CD4-positive, alpha-beta T cell treated with Interleukin-4 for 1 hour (primary cell): ENCODE measurements at places on chromosomes 7 and 10.

DNA sequence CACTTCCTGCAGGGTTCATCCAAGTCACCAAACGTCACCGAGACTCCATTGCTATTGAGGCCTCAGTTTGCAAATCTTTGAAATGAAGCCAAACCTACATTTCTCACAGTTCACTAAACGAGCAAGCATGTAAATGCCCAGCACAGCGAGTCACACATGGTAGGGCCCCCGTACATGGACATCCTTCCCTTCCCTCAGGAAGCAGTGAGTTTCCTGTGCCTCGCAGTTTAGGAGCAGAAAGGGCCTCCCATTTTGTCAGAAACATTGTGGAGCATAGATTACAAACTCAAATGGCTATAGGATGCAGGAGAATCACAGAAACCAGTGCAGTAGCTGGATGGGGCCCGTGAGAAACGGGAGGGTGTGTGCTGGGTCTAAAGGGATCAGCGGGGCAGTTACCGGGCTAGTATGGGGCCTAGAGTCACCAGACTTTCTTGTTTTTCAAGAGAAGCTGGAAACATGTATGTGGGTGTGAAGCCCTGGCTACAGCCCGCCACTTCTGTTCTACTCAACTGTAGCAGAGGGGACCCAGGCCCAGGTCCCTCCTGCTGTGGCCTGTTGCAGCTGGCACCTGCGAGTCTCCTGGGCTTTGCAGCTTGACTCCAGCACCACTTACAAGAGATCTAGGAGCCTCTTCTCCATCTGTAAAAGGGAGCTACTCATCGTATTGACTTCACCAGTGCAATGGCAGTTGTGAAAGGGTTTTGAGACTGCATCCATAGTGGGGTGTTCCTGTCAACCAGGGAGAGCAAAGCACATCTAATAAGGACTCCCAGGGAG, 14.2 kb upstream of the SLC18A3 start:
- no peak for DNase-seq

DNA sequence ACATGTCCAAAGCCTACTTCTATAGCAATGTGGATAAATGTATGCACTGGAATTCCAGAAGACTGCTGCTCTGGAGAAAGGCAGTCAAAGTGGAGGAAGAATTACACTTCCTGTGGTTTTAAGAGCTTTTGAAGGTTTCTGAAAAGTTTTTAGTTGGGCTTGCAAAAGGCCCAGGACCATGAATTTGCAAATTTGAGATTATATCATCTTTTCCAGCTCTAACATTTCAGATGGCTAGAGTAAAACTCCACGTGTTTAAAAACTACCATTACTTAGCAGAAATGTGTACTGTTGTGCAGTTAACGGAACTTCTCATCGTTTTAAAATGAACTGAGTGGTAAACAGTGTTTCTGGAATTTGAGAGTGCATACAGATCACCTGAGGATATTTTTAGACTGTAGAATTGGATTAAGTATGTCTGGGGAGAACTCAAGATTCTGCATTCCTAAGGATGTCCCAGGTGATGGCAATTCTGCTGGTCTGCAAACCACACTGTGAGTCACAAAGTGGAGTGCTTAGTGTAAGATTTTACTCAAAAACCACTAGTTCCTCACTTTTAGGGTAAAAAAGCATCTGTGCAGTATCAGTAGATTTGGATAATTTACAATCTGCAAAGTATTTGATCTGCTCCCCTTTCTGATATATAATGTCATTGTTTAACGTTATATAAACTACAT, 32.9 kb upstream of the CCDC71L start:
- DNase-seq: no peak

DNA sequence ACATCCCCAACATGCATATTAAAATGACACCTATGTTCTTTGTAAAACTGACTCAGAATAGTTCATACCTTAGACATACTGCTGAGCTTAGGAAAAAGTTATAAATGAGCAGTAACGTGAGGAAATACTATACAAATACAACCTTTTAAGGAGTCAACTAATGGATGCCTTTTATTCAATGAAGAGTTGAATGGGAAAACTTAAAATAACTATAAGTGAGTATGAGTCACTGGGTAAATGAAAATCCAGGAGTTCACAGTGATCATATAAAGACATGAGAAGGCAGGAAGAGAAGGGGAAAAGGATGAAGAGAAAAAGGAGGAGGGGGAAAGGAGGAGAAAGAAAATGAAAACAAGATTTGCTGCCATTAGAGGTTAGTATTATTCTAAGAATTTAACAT, 157.8 kb upstream of the PCDH15 start:
- DNase-seq: no peak

DNA sequence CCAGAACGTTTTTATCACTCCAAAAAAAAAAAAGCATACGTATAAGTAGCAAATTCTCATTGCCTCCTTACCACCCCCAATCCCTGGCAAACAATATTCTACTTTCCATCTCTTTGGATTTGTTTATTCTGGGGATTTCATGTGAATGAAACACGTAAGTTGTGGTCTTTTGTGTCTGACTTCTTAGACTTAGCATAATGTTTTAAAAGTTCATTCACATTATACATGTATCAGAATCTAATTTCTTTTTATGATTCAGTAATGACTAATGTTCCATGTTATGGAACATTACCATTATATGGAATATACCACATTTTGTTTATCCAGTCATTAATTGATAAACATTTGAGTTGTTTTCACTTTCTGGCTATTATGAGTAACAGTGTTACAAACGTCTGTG, 12.5 kb upstream of the KLHL7 start:
- no peak for DNase-seq

GRCh38 chr10:1560535-1561192, 176.7 kb downstream of the ADARB2 start:
- DNase-seq: no peak

DNA sequence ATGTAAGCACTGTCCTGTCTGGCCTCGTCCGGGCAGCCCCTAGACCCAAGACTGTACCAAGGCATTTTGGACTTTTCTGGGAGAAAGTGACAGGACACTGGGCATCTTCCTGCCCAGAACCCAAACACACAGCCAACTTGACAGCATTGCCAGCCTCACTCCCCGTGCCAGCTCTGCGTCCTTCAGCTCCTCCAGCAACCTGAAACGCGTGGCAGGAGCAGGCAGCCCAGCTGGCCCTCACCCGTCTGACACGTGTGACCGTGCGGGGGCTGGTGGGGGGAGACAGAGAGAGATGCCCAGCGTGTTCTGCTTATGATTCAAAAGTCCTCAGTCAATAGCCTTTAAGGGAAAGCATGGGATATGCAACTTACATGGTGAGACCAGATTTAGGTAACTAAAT, 50.3 kb upstream of the SLC29A3 start:
- DNase-seq: no peak

DNA sequence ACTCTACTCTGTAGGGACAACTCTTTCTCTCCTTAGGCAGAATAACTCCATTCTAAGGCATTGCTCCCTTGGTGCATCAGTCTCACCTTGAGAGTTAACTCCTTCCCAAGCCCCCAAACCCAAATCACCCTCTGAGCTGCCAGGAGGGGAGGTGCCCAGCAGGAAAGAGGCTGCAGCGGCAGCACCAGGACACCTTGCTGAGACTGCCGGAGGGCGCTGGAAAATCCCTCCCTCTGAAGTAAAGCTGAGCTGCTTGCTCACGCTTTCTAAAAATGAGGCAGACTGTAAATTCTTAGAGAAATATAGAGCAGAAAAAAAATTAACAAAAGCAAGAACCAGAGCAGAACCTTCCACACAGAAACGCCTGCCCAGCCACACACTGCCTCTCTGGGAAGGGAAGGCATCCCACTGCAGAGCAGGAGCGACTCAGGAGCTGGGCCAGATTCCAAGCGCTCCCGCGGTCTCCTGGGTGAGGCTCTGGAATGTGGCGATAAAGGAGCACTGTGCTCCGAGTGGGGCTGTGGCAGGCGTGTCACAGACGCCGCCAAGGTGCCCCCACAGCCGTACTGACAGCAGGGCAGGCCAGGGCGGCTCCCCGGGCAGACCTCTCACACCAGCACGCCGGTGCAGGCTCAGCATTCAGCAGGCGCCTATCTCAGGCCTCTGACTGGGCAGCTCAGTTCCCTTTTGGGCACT, 202.1 kb downstream of the TNS3 start:
- DNase-seq: no peak
